ENCODE measurements at places on chromosomes 5 and 9. TPM values are rescaled to one million over a fixed set of nuclear protein-coding genes. Genes with fewer than 3 reads are reported as not detected.

- no peak for DNase-seq
Observed at GRCh38 chr9:12961276-12961809, 186.5 kb downstream of the LURAP1L start.

DNA sequence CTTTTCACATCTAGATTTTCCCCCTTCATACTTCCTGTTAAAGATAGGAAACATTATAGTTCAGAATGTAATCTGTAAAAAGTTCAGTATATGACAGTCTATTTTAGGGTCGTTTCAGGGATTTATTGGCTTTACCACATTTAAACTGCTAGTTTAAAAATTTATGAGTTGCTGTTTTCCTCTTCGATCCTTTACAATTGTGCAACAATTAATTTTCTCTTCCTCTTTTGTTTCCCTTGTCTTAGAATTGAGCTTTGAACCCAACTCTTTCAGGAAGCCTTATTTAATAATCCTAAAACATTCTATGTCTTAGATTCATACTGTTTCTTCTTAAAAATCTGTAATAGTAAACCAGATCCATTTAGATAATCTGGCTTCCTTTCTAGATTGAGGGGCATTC, 16.4 kb downstream of the ZSWIM6 start:
- no peak for DNase-seq

DNA sequence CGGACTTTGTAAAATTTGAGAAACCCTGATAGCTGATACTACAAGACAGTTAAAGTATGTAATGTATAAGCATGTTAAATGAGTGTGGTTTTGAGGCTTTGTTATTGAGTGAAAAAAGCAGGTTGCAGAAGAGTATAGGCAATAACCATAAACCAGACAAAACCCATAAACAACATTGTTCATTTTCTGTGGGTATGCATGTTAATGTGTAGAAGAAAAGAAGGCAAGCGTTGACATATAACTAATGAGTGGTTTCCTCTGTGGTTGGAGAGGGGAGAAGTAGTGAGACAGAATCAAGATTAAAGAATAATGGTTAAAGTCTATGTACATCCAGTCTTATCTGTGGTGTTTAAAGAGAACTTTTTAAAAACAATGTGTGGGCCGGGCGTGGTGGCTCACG, 26.2 kb downstream of the RAD23B start:
- DNase-seq: no peak

- DNase-seq: peak; percentile 84
Observed at GRCh38 chr9:85258823-85259370, 482.9 kb downstream of the AGTPBP1 start.

GRCh38 chr5:166293892-166294291, 1997.6 kb upstream of the WWC1 start:
- no peak for DNase-seq

DNA sequence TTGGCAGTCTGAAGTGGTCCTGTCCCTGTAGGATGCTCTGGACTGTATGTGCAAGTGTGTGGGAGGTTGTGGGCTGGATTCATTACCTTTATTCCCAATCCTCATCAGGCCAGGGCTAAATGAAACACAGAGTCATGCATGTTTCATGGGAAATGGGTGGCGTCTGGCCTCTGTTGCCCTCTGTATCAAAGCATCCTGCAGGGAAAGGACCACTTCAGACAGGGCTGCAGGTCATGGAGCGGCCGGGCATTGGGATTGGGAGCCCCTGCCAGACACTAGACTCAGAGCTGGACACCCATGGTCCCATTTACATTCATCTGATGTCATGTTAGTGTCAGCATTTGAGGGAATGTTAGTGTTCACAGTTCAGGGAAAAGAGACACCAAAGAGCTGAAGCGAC, 53.8 kb downstream of the UBE2QL1 start:
- no peak for DNase-seq

DNA sequence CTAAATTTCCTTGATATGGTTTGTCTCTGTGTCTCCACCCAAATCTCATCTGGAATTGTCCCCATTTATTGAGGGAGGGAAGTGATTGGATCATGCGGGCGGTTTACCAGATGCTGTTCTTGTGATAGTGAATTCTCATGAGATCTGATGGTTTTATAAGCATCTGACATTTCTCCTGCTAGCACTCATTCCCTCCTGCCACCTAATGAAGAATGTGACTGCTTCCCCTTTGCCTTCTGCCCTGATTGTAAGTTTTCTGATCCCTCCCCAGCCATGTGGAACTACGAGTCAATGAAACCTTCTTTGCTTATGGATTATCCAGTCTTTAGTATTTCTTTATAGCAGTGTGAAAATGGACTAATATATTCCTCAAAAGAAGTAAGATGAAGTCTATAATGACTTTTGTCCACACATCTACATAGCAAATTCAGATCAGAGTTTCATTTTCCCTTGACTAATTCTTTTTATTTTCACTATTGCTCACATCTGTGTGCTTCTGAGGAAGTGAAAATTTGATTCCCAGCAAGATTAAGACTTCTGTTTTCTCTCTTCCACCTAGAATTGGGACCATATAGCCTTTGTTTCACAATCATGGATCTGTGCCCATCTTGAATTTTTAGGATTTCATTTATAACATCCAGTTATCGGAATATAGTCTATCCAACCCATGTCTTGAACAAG, 393.5 kb downstream of the DMAC1 start:
- DNase-seq: no peak

- DNase-seq: no peak
Observed at GRCh38 chr9:130940693-130941576, 1.9 kb upstream of the FIBCD1 start.

- no peak for DNase-seq
Observed at GRCh38 chr9:13807118-13807517, 506.8 kb downstream of the NFIB start.

- no peak for DNase-seq
Observed at GRCh38 chr5:127739807-127740384, 36.7 kb downstream of the CCDC192 start.

GRCh38 chr9:7403028-7403389, 396.6 kb downstream of the DMAC1 start:
- no peak for DNase-seq

GRCh38 chr9:34379334-34380033, 2.8 kb upstream of the MYORG start:
- peak; percentile 73 for DNase-seq

DNA sequence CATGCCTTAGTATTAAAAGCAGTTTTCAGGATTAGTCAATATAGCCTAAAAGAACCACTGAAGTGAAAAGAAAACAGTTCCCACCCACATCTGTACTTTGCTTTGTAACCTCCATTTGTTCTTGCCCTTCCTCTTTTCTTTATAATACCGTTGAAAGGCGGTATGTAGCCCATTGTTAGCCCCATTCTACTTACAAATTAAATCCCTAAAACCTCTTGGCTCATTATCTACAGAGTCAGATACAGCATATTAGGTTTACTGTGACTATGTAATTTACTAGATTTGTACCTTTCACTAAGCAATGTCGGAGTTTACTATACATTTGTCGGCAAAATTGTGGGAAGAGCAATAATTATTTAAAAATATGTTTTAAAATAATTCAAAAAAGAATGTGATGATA, 17.3 kb downstream of the ALDH1A1 start:
- no peak for DNase-seq

- DNase-seq: no peak
Observed at GRCh38 chr5:119385136-119385535, 29.3 kb downstream of the TNFAIP8 start.

GFI1B gene
- not detected for total RNA-seq

ANXA2R gene
- 4.5 TPM for total RNA-seq

FAT2 gene
- 0.06 TPM for total RNA-seq

OXCT1 gene
- 15.3 TPM for total RNA-seq

Measured in H4 (cell line).